ENCODE measurements at places on chromosomes 3 and 15. TPM values are rescaled to one million over a fixed set of nuclear protein-coding genes. Genes with fewer than 3 reads are reported as not detected.

The CYP1A2 gene
- total RNA-seq, result not detected

The RPSA gene
- total RNA-seq, result 976 TPM

The ZDHHC23 gene
- 6.4 TPM for total RNA-seq

The CYP8B1 gene
- total RNA-seq, result not detected

The UNC45A gene
- 26.1 TPM for total RNA-seq

The FBXO22 gene
- 14.3 TPM for total RNA-seq

The ATP10A gene
- 0.74 TPM for total RNA-seq

The ASB14 gene
- not detected for total RNA-seq

The EIF2B5 gene
- total RNA-seq, result 29.7 TPM

The KLF15 gene
- 1.7 TPM for total RNA-seq

The SLC9C1 gene
- 0.25 TPM for total RNA-seq

All from temporal lobe (tissue), 4 donors.